ENCODE measurements at places on chromosomes 11 and 22. TPM values are rescaled to one million over a fixed set of nuclear protein-coding genes. Genes with fewer than 3 reads are reported as not detected.

Gene HIRA
- total RNA-seq = 25.7 TPM

Gene PAX6
- total RNA-seq = not detected

Gene MAPK8IP2
- total RNA-seq = 0.41 TPM

- H3K4me1 ChIP-seq = peaks cover 8% of the 10 kb centered on the region
- no peaks in the 10 kb centered on the region for H3K27me3 ChIP-seq
- H3K27ac ChIP-seq = no peak overlapping the region
Measured at GRCh38 chr11:94170953-94171352, 42.3 kb downstream of the PANX1 start.

GRCh38 chr11:43942662-43943371, 380 bp downstream of the C11orf96 start:
- no peaks in the 10 kb centered on the region for H3K27me3 ChIP-seq
- H3K4me3 ChIP-seq = peak overlapping the region; percentile 95
- H3K4me1 ChIP-seq = peaks cover 33% of the 10 kb centered on the region
- no peak for DNase-seq
- H3K36me3 ChIP-seq = no peaks in the 10 kb centered on the region
- peak overlapping the region; percentile 98 for H3K27ac ChIP-seq

DNA sequence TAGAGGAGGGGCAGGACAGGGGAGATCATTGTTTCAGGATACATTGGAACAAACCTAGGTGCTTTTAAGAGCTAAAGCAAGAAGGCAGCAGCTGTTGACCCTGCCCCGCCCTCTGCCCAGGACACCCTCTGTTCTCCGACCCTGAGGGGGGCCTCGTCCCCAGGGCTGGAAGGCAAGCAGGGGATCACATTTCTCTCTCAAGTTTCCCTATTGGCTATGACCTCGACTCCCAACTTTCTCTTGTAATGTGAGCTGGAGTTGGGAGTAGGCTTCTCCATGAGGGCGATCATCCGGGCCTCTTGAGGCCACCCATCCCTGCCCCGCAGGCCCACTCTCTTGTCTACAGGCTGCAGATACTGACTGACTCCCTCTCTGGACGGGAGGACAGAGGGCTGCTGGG, 37.7 kb downstream of the DSCAML1 start:
- no peak overlapping the region for H3K27ac ChIP-seq
- no peak overlapping the region for H3K4me3 ChIP-seq
- H3K4me1 ChIP-seq = no peaks in the 10 kb centered on the region
- H3K36me3 ChIP-seq = no peaks in the 10 kb centered on the region
- no peaks in the 10 kb centered on the region for H3K27me3 ChIP-seq

Gene TP53AIP1
- total RNA-seq = not detected

GRCh38 chr11:21511835-21512440, 680.9 kb upstream of the ANO5 start:
- H3K36me3 ChIP-seq = no peaks in the 10 kb centered on the region
- no peak overlapping the region for H3K27ac ChIP-seq
- H3K27me3 ChIP-seq = no peaks in the 10 kb centered on the region
- H3K4me3 ChIP-seq = no peak overlapping the region
- no peak for DNase-seq

Gene PRAME
- total RNA-seq = not detected

Gene UBQLNL
- total RNA-seq = 1.4 TPM

DNA sequence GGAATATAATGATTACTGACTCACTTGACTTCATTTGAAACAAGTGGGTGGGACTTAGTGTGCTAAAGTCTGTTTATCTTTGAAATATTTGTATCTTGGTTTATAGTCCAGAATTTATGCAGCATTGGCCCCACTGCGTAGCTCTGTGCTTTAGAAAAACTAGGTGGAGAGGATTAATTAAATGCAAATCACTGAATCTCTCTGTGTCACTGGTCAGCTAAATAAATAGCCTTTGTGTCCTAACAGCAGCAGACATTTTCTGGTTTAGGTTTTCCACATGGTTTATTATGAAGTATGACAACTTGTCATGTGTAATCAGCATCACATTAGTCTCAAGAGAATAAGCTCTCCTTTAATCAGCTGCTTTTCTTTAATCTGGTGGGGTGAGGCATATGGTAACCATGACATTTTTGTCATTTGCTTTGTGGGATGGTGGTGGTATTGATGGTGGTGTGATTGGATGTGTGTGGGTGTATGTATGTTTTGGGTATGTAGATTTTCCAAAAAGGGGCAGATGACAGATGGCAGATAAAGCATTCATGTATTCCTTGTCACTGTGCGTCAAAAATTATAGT, 33.9 kb downstream of the BCL2L13 start:
- DNase-seq = no peak
- H3K4me1 ChIP-seq = no peaks in the 10 kb centered on the region
- H3K27ac ChIP-seq = no peak overlapping the region
- no peaks in the 10 kb centered on the region for H3K27me3 ChIP-seq
- no peak overlapping the region for H3K4me3 ChIP-seq

Gene OR52B4
- not detected for total RNA-seq

- H3K27me3 ChIP-seq = no peaks in the 10 kb centered on the region
- H3K27ac ChIP-seq = no peak overlapping the region
- H3K4me1 ChIP-seq = no peaks in the 10 kb centered on the region
Measured at GRCh38 chr11:74533421-74533820, 39.9 kb upstream of the LIPT2 start.

DNA sequence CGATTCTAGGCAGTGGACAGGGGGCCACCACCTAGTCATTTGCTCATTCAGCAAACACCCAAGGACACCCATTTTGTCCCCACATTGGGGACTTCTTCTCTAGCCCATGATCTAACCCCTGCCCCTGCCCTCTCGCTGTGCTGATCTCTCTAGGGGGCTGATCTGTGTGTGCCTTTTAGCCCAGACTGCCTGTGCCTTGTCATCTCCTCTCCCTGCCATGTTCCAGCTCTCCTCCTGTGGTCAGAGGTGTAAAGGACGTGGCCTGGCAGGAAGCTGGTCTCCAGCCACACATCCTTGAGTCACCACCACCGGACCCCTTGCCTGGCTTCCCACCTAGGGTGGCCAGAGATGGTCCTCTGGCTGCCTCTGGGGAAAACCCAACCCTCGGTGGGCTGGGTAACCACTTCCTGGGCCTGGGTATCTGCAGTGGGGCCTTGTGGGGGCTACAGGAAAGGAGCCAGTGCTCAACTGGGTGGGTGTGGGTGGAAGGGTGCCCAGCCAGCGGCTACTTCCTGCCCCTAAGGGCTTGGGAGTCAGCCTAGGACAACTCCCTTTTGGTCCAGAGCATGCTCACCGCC, 1.3 kb downstream of the CTSW start:
- no peak for DNase-seq
- H3K4me3 ChIP-seq = no peak overlapping the region
- H3K36me3 ChIP-seq = peaks cover 16% of the 10 kb centered on the region
- H3K27ac ChIP-seq = no peak overlapping the region
- no peaks in the 10 kb centered on the region for H3K4me1 ChIP-seq

DNA sequence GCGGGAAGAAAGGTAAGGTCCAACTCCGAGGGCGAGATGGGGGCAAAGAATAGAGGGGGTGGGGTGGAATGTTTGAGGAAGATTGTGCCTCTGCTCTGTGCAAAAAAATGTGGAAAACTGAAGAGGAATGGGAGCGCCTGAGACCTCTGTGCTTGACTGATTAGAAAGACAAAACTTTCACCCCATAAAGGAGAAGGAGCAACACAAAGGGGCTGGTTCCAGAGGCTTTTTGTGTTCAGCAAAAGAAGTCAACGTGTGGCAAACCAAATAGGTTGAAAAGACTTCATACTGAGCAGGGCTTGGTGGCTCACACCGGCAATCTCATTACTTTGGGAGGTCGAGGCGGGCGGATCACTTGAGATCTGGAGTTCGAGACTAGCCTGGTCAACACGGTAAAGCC, 50.8 kb downstream of the GRAMD1B start:
- no peaks in the 10 kb centered on the region for H3K27me3 ChIP-seq
- no peaks in the 10 kb centered on the region for H3K4me1 ChIP-seq
- no peaks in the 10 kb centered on the region for H3K36me3 ChIP-seq
- H3K27ac ChIP-seq = no peak overlapping the region
- no peak for DNase-seq

Gene TSPAN4
- 107 TPM for total RNA-seq

Gene SAA2
- total RNA-seq = 2.5 TPM

DNA sequence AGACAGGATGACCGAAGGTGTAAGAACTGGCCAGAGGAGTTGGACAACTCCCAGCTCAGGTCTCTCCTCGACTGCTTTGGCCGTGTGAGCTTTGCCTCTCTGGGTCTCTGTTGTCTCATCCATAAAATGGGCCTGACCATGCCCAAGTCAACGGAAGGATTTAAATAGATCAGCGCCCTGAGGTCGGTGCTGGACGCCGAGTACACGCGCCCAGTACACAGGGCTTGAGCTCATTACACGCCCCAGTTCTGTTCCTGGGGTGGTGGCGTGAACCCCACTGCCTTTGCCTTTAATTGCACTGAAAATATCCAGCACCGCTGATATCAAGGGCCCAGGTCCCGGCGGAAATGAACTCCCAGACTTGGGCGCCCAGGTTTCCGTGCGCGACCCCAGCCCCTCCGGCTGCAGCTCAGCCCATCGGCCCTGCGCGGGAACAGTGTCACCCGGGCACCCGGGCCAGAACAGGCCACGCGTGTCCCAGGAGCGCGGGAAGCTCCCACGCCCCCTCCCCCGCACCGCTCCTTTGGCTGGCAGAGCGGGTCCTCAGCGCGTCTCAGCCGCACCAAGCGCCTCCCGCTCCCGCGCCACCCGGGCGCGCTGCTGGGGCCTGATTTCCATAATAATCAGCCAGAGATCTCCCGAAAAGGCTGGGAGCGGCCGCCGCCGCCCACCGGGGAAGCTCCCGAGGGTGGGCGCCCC, 42.2 kb downstream of the CYTH4 start:
- H3K4me1 ChIP-seq = no peaks in the 10 kb centered on the region
- no peak overlapping the region for H3K4me3 ChIP-seq
- DNase-seq = no peak
- H3K36me3 ChIP-seq = no peaks in the 10 kb centered on the region
- peaks cover 5% of the 10 kb centered on the region for H3K27me3 ChIP-seq
- H3K27ac ChIP-seq = no peak overlapping the region

Gene MADD
- 58.9 TPM for total RNA-seq

- no peak for DNase-seq
- no peaks in the 10 kb centered on the region for H3K27me3 ChIP-seq
- H3K4me3 ChIP-seq = no peak overlapping the region
- no peak overlapping the region for H3K27ac ChIP-seq
- no peaks in the 10 kb centered on the region for H3K36me3 ChIP-seq
- no peaks in the 10 kb centered on the region for H3K4me1 ChIP-seq
Measured at GRCh38 chr11:71525938-71526495, 1.1 kb upstream of the KRTAP5-7 start.

Gene CHRNA10
- total RNA-seq = not detected

Gene DLG2
- 16.4 TPM for total RNA-seq

Data from thoracic aorta (tissue), 2 donors.